AG20443 (cell line): ENCODE measurements at places on chromosomes 1 and 21.

GRCh38 chr1:3075666-3076362 is 6.8 kb downstream of the PRDM16 start:
- DNase-seq = no peak

DNA sequence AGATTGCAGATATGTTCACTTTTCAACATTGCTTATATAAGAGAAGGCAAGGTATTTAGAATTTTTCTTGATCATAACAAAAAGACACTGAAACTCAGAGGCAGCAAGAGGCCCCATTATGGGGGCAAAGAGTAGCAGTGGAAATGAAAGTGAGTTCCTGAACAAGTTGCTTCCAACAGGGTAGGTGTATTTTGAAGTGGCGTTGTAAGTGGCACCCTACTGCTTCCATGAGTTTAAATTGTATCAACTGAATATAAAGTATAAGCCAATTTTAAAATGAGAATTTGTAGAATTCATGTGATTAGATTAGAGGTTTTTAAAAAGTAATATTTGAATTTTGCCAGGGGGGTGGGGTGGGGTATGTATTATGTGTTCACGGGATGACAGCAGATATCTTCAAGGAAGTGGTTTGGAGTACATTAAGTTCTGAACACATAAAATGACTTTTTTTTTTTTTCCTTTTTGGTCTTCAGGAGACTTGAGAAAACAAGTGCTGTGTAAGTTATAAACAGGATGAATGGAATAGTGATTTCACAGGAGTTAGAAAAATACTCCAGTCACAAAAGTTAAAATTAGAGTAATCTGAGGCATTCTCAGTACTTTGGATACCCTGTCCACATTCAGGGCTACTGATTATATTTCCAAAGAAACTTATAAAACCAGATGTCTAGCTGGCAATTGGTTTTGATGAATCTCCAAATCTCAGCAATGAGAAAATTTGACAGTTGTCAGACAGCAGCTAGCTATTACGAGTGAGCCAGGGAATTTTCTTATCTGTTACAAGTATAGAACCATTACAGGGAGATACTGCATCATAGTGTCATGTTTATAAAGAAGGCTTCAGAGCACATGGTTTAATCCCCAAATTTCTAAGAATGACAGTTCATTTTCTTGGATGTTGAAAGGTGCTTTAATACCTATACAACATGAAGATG is 182.0 kb downstream of the ST6GALNAC3 start:
- DNase-seq = no peak

DNA sequence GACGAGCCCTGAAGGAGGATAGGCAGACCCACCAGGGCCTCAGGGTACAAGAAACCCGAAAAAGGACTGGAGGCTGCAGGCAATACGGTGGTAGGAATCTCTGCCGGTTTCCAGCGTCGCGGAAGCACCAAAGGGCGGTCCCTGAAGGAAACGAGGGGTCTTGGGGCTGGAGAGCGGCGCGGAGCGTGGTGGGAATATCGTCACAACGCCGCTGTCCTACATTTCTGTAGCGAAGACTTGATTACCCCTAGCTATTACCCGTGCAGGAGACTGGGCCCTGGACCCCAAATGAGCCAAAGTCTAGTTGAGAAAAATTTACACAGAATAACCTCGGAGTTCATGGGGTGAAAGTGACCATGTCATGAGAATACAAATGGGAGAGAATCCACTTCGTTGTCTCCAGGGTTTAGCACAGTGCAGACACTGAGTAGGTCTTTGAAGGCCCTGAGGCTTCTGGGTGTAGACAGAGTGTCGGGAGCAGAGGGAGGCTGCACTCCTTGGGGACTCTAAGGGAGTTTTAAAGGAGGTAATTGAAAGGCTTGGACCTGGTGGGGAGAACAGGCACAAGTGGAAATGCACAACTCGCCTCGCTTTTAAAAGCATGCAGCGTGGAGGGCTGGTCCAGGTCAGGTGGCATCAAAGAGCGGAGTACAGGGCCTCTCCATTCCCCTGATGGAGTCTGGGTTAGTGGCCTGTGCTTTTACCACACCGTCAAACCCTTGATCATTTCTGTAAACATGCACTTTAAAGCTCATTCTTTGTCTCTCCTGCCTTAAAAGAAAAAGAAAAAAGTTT is 1.5 kb downstream of the ATP1A1 start:
- no peak for DNase-seq

GRCh38 chr21:41681348-41681801 is 85.5 kb downstream of the RIPK4 start:
- DNase-seq = no peak

DNA sequence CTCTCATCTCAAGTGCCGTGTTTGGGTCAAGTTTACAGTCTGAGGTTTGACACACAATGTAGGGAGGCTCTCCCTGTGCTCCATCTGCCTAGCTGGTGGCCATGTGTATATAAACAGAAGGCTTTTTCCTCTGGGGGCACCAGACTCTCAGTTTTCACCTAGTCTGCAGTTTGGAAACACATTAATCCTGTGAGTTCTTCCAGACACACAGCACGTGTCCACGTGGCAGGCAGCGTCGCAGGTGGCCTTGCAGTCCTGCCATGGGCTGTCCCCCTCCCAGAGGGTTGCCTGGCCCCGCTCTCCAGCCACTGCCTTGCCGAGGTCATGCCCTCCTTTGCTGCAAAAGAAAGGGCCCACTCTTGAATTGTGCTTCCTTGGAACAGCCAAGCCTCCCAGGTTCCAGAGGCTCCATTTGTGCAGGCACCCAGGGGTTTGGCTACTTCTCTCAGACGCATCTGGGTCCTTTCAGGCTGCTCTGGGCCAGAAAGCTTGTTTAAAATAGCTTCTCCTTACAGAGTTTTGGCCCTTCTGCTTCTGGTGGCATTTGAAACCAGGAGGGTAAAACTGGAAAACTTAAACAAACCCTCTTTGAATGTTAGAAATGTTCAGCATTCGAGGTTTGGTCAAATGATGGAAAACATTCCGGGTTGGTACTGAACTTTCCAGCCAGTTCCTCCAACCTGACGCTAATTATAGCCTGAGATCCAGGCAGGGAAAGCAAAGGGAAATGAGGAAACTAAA is 4.4 kb upstream of the RUNX1 start:
- DNase-seq = no peak

GRCh38 chr1:178538192-178538916 is 25.4 kb downstream of the TEX35 start:
- peak; percentile 72 for DNase-seq

DNA sequence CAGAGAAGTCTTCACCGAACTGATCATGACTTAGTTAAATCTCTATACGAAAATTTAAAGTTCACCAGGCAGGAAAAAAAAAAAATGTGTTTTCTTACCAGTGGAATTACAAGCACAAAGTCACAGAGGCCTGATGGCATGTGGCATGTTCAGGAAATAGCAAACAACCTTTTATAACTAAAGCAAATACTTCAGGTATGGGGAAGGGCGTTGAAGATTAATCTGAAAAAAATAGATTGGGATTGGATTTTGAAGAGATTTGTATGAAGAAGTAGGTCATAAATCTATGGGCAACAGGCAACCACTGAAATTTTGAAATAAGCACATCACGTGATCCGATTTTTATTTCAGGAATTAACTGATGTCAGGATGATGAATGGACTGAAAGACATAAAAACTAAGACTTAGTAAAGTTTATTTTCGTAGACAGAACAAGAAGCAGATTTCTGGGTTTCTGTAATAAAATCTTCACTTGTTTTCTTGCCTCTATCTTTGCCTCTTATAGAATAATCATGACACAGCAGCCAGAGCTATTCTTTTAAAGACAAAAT is 295.9 kb upstream of the ADGRL4 start:
- no peak for DNase-seq

GRCh38 chr1:58513956-58514355 is 32.6 kb downstream of the OMA1 start:
- DNase-seq = no peak

- no peak for DNase-seq
Observed at GRCh38 chr1:42320708-42321107, 14.3 kb downstream of the FOXJ3 start.

DNA sequence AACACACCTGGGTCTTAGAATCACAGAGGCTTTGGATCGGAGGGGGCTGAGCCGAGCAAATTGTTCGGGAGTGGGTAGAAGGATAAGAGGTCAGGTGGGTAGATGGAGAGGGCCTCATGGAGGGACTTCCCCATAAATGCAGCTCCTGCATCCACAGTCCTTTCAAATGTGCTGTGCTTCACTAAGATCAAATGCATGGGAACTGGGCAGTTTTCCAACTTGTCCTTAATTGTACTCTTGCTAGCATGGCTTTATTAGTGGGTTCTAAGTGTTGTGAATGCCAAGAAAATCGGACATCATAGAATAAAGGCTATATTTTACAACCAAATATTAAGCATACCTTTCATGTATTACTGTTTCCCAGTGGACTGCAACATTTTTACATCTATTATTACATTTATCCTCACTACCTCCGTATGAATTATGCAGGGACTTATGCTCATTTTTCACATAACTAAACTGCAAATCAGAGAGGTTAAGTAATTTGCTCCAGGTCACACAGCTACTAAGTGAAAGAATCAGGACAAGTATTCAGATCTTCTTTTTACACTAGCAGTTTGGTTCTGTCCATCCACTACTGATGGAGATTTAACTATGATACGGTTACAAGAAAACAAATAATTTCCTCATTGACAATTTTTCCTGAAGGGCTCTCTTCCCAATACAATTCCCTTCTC is 174.5 kb upstream of the RUNX1 start:
- no peak for DNase-seq
